Chondrocyte (in vitro differentiated cells): ENCODE measurements at places on chromosomes 5 and 9.

DNA sequence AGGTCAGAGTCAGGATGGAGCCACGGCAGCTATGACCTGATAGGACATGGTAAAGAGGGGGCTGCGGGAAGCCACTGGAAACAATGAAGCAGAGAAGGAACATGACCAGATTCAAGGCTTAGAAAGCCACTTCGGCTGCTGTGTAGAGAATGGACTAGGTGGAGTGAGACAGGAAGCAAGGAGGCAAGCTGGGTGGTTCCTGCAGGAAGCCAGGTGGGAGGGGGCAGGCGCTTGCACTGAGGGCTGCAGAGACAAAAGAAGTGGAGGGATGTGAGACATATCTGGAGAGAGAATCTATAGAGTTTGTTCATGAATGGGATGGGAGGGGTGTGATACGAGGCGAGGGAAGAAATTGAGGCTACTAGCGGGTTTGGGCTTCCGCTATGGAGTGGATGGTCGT lies 19.0 kb upstream of the N4BP3 start:
- no peak for DNase-seq

- DNase-seq, result no peak
Measured at GRCh38 chr9:124368692-124369091, 46.5 kb downstream of the PSMB7 start.

DNA sequence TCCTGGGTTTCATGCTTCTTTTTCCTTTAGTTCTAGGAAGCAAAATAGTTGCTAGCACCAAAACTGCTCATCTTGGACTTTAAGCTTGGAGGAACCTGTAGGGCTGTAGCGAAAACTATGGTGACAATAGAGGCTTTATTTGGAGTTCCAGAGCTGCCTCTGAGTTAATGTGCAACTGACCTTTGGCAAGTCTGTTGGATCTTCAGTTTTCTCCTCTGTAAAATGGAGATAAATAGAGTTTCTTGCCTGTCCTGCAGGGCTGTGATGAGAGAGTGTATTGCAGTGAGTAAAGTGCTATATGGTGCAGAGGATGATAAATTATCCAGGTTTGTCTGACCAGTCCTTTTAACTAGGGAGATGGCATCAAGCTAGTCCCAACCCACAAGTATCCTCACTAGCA lies 417.0 kb downstream of the MAN2A1 start:
- no peak for DNase-seq

DNA sequence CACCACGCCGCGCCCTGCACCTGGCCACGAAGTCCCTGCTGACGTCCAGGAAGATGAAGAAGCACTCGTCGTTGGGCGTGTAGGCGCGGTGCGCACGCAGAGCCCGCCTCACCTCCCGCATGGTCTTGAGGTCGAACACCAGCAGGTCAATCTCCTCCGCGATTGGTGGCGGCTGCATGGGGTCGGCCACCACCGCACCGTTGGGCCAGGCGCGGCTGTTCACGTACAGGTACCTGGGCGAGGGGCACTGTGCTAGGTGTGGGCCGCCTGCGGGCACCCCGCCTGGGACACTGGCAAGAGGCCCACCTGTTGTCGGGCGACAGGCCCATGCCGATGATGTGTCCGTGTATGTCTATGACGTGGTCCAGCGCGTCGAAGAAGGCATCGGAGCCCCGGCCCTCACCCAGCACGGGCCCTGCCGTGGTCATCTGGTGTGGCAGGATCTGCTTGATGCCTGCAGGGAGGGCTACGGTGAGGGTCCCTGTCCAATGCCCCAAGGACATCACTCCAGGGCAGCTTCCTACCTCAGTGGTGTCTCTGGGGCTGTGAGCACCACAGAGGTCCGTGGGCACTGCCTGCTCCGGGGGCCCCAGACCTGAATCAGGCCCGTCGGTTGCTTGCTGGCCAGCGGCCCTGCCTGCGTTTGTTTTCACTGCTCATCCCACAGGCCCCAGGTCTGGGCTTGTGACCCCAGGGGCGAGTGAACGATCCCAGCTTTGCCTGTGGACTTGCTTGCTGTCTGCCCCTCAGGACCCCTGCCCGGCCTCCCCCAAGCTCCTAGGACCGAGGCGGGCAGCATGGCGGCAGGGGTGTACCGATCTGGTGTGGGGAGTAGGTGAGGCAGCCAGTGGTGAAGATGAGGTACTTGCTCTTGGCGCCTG lies 3.1 kb downstream of the FBXW5 start:
- peak; percentile 91 for DNase-seq

DNA sequence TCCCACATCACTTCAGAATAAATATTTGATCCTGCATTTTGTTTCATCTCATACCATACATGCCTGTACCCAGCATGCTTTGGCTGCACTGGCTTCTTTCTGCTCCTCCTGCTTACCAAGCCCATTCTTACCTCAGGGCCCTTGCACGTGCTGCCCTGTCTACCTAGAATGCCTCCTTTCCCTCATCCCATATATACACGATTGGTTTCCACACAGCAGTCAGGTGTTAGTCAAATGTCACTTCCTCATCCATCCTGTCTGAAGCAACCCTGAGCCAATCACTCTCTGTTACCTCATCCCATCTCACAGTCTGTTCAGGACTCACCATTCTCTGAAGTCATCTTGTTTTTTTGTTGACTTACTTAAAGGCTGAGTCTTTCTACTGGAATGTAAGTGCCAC lies 30.3 kb downstream of the CAST start:
- no peak for DNase-seq

DNA sequence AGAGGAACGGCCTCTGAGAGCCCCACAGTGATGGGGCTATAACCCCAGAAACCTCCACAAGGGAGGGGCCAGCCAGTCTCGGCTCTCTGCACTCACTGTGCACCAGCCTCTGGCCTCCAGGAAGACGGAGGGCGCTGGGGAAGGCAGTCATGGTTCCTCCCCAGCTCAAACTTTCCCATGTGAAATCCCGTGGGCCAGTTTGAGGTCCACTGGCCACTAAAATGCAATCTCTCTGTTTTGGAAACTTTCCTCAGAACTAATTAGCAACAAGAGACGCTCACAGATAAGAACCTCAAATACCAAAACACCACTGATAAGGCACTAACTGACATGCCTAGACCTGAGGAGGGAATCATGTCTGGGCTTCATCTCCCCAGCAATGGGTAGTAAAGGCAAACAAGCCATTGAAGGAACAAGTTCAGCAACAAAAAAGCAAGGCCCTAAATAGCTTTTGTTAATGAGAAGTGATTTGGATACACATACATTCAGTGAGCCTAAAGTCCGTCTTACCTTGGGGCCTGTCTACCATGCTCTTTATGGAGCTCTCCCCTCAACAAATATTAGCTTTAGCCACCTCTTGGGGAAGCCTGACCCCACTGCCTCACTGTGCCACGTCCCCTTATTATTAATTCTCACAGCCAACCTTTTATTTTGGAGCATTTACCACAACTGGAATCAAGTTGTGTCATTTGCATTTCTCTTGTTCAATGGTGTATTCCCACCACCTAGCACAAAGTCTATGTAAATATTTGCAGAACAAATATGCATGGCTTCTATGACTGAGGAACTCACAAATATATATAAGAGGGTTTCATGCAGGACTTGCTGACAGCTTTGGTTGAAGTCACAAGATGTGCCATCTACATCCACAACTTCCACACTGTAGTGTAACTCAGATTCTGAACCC lies 56.1 kb upstream of the GLRX start:
- no peak for DNase-seq

DNA sequence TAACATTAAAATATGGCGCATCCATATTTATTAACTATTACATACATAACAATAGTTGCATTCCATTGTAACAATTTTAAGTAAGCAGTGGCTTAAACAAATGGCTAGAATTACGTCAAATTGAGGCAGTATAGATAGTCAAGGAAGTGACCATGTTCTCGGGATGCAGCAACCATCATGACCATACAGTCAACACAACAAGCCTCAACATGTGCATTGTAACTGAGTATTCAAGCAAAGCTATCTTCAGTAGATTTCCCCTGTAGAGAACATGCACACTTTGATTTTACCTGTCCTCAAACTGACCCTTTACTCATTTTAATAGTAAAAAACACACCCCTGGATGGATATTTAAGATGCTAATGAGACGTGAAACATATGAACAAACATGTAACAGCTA lies 356.4 kb downstream of the HINT1 start:
- no peak for DNase-seq

- no peak for DNase-seq
Measured at GRCh38 chr9:88745276-88746001, 210.5 kb downstream of the NXNL2 start.
